ENCODE measurements at places on chromosomes 3 and 15.
A peak's percentile ranks its signal among the peaks of the same experiment; 100 is the strongest.

DNA sequence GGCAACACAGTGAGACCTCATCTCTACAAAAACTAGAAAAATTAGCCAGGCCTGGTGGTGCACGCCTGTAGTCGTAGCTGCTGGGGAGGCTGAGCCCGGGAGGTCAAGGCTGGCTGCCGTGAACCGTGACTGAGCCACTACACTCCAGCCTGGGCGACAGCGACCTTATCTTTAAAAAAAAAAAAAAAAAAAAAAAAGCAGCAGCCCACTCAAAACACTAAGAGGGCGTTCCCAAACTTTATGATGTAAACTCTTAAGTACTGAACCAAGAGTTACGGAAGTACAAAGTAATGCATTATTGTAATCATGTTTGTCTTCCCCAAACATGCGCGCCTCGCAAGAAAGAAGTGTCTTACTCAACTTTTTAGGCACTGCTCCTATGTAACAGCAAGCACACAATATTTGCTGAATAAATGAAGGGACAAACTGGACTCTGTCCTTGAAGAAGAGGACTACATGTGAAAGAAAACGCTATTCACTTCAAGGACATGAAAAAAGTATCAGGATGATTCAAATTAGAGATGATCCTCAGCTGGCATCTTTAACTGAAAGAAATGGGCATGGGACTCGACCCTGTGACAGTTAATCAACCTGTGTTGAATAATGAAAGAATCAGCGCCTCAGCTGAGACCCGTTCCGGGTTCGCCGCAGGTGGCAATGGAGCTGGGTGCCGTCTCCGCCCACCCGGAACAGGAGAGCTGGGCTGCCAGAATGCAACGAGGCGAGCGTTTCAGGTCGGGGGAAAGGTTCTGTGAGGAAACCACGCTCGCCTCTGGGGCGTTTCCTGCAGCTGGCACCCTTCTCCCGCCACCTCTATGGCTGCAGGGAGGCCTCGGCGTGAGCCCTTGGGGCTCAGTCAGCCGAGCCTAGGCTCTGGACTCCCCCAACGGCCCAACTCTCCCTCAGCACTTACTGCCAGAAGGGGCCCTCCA lies 718 bp downstream of the SPG11 start:
- peak; percentile 82 for DNase-seq

- DNase-seq: no peak
These were observed 403.2 kb downstream of the ZIC1 start for GRCh38 chr3:147812186-147812911.

DNA sequence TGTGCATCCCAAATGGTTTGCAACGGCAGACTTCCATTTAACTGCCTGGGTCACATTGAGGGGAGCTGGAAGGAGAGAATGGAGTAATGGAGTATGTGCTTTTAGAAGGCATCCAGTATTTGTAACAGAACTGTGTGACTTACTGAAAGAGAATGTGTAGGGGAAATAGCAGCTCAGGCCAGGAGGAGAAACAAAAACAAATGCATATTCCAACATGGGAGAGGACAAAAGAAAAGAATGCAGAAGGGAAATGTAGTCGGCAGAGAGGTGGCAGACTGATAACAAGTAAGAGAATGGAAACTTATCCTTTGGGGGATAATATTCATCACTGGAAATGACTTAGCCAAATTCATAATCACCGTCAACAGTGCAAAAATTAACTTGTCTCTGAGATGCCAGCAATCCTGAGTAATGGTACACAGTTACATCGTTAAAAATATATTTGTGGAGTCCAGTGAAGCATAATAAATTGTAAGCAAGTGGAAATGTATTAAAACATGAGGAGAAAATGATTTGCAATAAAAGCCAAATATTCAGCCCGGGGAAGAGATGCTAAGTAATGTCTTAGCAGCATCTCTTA lies 294.9 kb upstream of the SGO1 start:
- DNase-seq: no peak

GRCh38 chr3:160643994-160644393 lies 33.0 kb upstream of the ARL14 start:
- no peak for DNase-seq

GRCh38 chr15:70955151-70955550 lies 62.5 kb downstream of the LRRC49 start:
- no peak for DNase-seq

DNA sequence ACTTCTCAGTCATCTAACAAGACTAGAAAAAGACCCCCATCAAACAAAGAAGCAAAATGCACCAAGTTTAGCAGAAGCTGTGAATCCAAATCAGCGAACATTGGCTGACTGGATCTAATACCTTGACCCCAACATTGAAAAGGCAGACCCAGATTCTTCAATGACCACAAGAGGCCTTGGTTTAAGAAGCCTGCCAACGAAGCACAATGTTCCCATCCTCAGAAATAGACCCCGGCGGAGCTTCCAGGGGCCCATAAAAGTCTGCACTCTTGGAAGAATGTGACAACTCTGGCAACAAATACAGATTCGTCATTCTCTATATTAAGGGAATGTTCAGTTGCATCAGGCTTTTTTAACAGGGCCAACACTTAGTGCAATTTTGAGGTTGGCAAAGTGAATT lies 112.8 kb upstream of the BCL6 start:
- DNase-seq: no peak

GRCh38 chr3:3665961-3666640 lies 133.1 kb upstream of the LRRN1 start:
- no peak for DNase-seq

DNA sequence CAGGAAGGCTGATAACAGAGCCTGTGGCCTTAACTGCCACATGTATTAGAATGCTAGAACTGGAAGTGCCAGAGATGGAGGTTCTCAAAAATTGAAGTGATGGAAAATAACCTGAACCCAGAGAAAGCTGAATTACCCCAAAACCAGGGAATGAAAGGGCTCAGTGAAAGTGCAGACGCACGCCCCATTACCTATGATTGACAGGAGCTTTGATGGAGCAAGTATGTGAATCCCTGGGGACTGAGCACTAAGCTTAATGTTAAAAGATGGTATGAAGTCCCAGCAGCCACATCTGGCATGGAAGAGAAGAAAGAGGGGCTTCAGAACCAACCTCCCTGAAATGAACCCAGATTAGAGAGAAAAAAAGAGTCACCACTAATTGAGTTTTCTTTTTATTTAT lies 118.4 kb upstream of the FHIT start:
- no peak for DNase-seq

- DNase-seq: no peak
These were observed 1002.8 kb downstream of the NAALADL2 start for GRCh38 chr3:175861916-175862315.

DNA sequence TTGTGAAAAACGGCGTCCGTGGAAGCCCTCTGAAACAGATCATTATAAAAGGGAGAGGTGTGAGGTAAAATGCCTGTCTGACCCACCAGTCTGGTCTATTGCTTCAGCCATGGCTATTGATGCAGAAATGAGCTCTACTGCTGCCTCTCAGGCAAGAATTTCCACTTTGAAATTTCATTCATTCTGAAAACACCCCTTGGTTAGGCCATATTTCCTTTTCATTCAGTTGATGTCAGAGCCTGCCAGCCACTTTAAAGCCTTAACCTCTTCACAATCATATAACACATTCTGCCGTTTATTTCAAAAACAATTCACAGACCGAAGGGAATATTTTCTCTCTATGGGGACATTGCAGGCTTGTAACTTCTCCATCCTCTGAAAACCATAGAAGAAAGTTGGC lies 71.9 kb downstream of the FOXB1 start:
- no peak for DNase-seq

DNA sequence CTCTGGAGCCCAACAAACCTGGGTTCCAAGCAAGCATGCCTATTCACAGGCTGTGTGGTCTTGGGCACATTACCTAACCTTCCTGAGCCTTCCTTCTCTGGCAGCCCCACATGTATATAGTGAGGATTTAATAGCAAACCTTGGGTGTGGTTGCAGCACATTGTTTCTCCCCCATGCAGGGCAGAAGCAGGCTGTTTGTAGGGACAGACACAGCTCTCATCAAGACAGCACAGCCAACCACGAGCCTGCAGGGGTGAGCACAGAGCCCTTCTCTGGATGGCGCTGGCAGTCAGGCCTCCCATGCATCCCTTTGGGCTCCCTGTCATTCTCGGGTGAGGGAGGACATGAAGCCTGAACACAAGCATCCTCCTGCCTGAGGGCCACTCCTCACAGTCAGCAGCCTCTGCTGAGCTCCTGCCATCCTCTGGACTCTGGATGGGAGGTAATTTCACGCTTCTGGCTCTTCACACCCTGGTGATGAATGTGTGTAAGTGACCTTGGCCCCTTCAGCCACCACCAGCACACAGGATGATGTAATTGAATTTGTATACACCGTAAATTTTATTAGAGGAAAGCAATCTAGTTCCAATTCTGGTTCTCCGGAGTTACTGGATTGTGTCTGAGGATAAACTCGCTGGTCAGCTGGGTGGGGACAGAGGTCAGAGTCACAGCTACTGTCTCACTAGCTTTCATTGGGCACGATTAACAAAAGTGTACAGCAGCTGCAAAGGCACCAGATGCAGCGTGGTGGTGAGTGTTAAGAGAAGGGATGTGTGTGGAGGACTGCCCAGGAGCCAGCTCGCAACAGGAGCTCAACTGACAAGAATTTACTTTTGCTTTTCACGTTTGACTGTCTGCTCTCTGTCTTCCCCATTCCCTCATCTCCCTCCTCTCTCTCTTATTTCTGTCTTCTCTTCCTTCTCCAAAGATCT lies 118.1 kb downstream of the CLSTN2 start:
- no peak for DNase-seq

DNA sequence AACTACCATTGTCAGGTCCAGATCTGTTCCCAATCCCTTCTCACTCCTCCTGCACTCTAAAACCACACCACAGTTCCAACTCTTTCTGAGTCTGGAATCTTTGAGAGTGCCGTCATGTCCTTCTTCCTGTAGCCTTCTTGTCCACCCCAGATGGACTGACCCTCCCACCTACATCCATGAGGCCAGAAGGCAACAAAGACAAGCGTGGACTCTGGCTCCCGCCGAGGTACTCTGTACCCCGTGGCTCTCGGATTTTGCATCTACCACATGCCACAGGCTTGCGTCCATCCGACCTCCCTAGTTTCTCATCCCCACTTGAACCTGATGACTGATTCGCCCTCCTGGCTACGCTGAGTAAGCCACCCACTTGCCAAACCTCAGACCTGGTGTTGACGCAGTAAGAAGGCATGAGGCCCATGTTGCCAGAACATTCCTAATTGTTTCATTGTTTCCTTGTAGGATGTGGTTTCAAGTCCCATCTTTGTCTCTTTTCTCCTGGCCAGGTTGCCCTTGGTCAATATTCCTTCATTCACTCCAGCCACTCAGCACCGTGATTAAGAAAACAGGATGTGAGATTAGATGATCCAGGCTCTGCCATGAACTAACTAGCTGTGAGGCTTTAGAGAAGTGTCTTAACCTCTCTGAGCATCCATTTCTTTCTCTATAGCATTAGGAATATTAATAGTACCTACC lies 1.1 kb upstream of the ZBTB38 start:
- peak; percentile 96 for DNase-seq
